ENCODE measurements at places on chromosomes 1 and 21.

DNA sequence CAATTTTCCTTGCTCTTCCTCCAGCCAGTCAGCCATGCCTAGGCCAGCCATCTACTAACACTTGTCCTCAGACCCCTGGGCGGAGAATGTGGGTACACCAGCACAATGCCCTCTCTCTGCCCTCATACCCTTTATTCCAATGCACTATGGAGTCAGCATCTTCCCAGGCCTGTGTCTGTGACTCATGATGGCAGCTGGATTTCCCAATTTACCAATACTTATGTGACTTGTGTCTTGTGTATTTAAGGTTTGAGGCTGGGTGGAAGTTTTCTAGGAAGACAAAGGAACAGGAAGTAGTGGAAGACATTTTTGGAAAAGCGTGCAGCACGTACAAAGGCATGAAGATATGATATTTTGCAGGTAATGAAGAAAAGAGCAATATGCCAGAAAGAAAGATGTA, 114.3 kb downstream of the NMNAT2 start:
- no peak for DNase-seq

DNA sequence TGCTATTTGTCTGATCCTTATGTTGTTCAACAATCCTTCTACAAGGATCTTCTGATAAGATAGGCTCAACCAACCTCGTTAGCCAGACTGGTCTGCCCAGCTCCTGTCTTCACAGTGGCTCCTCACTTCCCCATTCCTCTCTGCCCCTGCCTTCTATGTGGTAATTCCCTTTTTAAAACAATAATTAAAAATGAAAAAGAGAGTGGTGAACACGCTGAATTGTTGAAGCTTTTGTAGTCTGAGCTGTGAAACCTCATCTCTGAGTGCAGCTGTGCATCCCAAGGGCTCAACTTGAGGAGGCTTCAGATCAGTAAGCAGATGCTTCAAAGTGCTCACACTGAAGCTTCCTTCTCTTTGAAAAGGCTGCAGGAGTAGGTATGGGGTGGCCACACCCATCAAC, 70.7 kb upstream of the JUN start:
- DNase-seq: no peak

- no peak for DNase-seq
These were observed 471 bp upstream of the ADPRS start for GRCh38 chr1:36088265-36088576.

DNA sequence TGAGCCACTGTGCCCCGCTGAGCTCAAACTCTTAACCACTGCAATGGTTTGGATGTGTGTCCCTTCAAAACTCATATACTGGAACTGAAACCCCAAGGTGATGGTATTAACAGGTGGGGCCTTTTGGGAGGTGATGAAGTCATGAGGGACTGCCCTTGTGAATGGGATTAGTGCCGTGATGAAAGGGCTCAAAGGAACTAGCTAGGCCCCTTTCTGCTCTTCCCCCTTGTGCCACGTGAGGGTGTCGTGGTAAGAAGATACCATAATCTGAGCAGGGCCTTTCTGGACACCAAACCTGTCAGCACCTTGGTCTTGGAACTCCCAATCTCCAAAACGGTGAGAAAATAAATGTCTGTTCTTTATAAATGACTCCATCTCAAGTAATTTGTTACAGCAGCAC, 45.5 kb upstream of the SPOCD1 start:
- DNase-seq: no peak

DNA sequence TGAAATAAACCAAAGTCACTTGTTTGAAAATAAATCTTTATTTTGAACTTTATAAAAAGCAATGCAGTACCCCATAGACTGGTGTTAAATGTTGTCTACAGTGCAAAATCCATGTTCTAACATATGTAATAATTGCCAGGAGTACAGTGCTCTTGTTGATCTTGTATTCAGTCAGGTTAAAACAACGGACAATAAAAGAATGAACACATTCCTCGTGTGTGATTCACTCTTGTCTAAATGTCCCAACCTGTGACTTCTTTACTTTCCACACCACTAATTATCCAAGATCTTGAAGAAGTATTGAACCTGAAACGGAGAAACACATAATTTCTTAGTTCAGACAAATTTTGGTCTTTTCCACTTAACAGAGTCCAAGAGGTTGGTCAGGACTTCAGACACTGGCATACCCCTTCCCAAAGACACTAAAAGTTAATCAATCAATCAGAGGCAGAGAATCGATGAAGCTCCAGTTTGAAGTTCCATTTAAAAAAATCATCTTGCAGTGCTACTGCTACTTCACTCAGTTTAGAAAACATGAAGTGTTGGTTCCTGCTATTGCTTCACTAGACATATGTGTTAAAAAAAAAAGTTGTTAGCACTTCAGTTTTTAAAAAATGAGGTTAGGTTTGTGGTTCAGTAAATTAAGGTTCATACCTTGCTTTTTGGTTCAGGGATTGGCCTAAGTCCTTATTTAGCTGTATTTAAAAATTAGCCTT, 26.2 kb downstream of the ATP1B1 start:
- no peak for DNase-seq

GRCh38 chr1:44012941-44013609, 18.2 kb downstream of the SLC6A9 start:
- DNase-seq: no peak

DNA sequence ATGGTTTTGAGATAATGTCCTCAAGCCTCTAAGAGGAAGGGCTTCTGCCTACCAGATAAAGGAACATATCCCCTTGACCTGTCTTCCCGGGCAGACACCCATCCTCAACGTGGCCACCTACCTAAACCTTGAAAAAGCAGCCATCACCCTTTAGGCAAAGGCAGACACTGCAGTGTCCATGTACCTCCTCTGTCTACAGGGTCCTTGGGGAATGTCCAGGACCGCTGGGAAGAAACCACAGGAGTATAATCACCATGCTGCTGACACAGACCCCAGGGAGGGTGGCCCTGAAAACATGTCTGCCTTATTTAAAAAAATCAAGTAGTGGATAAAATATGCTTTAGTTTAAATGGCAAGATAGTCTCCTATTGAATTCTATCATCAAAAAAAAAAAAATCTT, 16.6 kb downstream of the BCAR3 start:
- peak; percentile 29 for DNase-seq

GRCh38 chr1:62142496-62142895, 52.2 kb upstream of the L1TD1 start:
- DNase-seq: peak; percentile 6

GRCh38 chr1:225998560-225999226, 450 bp downstream of the SDE2 start:
- DNase-seq: peak; percentile 57

- DNase-seq: peak; percentile 80
These were observed 12.4 kb downstream of the ARPC5 start for GRCh38 chr1:183622884-183623785.
